ENCODE measurements at places on chromosomes 1 and 21.

DNA sequence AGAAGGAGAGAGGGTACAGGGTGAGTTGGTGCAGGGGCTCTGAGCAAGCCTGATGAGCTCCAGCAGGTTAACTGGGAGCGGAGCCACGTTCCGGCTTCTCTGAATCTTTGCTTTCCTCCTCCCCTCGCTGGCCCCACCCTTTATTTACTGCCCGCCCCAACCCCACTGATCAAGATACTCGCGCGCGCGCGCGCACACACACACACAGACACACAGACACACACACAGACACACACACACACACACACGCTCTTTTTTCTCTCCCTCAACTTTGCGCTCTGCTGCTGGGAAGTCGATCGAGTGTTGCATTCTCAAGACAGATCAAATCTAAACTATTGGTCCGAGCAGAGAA, at the start of gene GRIK1:
Gene GRIK1, minus strand, starts transcription at position 73 of the 352 bp plus-strand sequence.
- DNase-seq: peak; percentile 6

DNA sequence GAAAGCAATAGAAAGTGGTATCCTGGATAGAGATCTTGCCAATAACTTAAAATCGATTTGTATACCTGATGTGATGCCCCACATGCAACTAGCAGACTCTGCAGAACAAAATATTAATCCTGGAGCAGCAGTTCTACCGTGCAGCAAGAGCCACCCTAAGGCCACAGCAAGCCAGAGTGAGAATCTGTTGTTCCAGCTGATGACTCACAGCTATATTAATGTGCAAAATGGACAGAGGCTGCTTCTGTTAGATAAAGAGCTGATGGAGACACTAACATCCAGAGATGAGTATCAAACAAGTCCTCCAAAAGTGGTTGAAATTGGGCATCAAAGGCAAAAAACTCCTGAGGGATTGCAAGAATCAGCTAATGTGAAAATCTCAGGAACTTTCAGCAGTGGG, 127.8 kb downstream of the MACF1 start:
- DNase-seq: peak; percentile 81

DNA sequence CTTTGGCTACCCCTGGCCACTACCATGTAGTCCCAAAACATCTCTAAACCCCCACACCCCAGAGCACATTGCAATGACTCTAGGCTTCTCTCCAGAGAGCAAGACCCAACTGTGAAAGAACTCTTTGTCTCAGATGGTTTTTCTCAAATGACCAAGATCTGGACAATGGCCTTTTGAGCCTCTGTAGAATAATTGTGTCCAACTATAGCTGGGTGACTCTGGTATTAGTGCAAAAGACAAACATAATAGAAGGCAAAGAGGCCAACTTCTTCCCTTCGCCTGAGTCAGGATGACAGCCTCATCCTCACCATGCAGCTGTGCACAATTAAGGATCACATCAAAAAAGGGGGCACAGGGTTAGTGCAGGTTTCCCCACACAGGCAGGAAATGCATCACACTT, 139.6 kb downstream of the BRINP2 start:
- peak; percentile 77 for DNase-seq

DNA sequence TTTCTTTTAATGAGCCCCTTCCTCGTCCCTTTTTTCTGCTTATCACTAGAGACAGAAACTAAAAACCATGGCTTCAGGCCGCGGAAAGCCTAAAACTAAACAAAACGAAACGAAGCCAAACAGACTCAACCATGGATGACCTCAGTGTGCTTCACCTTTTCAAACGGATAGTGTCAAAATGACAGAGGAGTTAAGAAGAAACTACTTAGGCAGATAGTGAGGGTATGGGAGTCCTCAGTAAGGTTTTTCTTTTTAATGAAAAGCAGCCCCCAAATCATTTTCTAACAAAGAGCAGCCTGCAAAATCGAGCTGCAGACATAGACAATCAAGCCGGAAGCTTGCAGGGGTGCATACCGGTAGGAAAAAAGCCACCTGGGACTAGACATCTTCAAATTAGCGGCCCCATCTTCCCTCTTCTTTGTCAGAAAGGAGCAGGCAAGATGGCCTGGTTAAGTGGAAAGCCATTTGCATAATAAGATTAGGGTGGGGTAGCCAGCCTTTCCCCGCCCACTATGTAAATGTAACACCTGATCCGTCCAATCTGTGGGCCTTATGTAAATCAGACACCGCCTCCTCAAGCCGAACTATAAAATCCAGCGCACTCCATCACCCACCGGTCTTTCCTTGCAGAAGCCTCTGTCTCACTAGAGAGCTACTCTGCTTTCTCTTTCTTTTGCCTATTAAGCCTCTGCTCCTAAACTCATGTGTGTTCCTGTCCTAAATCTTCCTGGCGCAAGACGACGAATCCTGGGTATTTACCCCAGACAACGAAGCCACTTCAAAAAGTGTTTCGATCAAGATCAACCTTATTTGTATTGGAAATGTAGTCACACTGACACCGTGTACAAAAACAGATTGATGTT, 6.2 kb upstream of the ERO1B start:
- DNase-seq: no peak

DNA sequence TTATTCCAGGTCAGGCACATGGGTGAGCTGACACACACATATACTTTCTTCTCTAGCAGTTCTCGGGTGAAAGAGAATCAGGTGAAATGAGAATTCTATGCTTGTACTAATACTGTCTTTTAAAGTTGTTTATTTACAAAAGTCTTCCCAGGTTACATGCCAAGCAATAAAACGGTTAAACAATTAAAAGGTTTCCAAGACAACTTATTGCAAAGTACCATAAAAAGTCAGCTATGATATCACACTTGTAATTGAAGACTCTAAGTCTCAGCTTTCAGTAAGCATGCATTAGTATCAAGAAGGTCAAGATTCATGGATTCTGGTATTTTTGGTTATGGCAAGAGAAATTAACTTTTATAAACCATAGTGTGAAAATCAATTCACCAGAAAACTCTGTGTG, 171.4 kb downstream of the PDE4B start:
- DNase-seq: no peak

- DNase-seq: no peak
Observed at GRCh38 chr1:30756545-30757351, 826 bp downstream of the LAPTM5 start.

DNA sequence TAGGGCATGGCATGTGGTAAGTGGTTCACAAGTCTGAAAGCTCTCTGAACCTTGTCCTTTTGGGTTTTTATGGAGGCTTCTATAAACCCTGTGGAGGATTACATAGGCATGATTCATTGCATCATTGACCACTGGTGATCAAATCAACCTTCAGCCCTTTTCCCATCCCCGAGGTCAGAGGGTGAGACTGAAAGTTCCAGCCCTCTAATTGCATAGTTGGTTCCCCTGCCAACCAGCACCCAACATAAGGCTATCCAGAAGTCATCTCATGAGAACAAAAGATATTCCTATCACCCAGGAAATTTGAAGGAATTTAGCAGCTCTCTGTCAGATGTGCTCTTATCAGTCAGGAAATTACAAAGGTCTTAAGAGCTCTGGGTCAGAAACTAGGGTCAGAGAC, 89.5 kb upstream of the ARTN start:
- no peak for DNase-seq

GRCh38 chr1:84912726-84913554, 19.9 kb upstream of the LPAR3 start:
- DNase-seq: no peak

GRCh38 chr1:196403803-196404690, 204.2 kb downstream of the KCNT2 start:
- no peak for DNase-seq

- peak; percentile 59 for DNase-seq
Observed at GRCh38 chr1:14486401-14487201, 111.9 kb upstream of the KAZN start.

GRCh38 chr1:198959032-198959431, 320.2 kb downstream of the PTPRC start:
- no peak for DNase-seq

DNA sequence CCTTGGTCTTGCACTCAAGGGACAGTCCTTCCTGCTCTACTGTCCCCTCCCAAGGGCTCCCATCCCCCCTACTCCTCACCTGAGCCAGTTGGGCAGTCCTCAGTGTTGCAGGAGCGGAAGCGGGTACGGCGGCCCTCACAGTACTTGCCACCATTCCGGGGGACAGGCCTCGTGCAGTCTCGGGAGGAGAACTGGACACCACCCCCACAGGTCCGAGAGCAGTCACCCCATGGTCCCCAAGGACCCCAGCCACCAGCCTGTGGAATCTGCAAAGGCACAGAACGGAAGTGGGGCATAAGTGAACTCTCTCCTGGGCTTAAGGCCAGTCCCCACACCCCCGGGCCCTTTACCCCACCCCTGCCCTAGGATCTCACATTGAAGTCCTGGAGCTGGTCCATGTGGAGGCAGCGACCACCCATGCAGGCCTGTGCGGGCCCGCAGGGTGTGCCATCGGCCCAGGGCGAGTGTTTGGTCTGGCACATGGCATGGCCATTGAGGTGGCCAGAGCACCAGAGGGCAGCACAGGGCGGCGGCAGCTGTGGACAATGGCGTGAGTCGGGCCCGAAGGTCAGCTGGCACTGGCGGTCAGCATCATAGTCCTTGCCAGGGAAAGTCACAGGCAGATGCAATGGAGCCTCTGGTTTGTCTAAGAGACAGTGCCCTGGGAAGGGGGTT, 5.2 kb downstream of the ADAMTS4 start:
- DNase-seq: no peak

- DNase-seq: no peak
Observed at GRCh38 chr1:15212954-15213291, 34.1 kb upstream of the FHAD1 start.

- no peak for DNase-seq
Observed at GRCh38 chr1:57250021-57250420, 173.8 kb downstream of the DAB1 start.

DNA sequence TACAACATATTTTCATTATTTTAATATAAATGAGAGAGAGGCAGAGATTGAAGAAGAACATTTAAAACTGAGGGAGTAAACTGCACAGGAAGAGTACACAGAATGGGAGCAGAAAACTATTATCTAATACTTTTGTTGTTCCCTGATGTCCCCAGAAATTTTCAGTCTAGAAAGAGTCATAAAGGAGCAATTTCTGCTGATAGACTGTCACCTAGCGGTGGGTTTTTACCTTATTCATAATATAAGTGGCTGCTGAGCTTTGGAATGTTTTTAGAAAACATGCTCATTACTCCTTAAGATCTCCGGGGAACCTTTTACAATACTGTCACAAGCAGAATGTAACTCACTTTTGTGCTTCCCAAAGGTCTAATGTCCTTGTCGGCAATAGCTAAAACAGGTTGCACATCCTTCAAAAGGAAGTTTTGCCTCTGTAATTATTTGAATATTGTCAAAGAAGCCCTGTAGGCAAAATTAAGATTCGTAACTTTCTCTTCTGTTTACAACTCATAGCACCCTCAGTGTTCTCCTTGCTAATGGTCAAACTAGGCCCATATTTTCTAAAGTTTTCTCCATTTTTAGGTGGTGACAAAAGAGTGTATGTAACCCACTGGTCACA, 4.9 kb upstream of the NPL start:
- DNase-seq: peak; percentile 32

GRCh38 chr1:33339413-33339812, 18.5 kb upstream of the A3GALT2 start:
- DNase-seq: no peak

DNA sequence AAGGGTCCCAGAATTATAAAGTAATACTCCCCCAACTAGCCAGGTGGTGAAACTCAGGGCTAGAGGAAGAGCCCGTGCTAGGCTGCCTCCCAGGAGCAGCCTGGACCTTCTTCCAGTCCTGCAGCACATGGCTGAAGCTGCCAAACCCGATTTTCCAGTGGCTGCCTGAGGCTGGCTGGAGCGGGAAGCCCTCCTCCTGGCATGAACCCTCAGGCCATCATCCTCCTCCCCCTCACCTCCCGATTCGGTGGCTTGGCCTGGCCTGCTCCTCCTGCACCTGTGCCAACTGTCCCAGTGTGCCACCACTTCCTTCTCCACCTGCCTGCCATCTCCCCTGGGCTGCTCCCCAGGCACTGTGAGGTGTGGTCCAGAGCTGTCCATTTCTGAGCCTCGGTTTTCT, 3.0 kb upstream of the TSPAN1 start:
- no peak for DNase-seq

GRCh38 chr1:39084191-39084590, 58.0 kb downstream of the NDUFS5 start:
- DNase-seq: no peak

- DNase-seq: no peak
Observed at GRCh38 chr21:26966649-26967061, 233 bp downstream of the ADAMTS5 start.

DNA sequence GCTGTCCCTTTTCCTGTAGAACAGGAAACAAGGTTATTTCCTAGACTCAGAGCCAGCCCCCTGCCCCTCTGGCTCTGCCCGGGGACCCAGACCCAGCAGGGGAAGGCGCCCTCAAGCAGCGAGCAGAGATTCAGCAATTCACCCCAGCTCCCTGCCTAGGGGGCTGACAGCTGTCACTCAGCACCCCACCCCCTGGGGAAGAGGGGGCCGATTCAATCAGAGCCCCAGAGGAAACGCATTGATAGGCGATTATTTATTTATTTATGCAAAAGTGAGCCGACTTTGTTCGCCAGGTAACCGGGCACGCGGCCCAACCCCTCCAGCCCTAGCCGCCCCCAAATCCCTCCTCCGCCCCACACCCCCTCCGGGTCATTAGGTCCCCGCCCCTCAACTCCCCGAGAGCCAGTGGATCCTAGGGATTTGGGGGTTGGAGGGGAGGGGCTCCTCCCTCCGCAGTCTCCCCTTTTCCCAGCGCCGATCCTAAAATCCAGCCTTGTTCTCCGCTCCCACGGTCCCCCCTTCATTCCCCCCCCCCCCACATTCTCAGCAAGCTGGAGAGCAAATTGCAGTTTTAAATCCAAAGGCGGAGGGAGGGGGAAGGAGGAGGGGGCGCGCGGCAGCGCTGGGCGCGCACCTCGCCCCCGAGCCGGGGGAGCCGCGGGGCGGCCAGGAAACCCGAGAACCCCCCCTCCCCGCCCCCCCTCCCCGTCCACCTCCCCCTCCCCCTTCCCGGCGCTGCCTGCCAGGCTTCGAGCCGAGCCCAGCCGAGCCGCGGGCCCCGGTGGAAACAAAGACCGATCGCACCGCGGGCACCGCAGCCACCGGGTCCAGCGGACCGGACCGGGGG, 1.3 kb downstream of the AHDC1 start:
- no peak for DNase-seq

DNA sequence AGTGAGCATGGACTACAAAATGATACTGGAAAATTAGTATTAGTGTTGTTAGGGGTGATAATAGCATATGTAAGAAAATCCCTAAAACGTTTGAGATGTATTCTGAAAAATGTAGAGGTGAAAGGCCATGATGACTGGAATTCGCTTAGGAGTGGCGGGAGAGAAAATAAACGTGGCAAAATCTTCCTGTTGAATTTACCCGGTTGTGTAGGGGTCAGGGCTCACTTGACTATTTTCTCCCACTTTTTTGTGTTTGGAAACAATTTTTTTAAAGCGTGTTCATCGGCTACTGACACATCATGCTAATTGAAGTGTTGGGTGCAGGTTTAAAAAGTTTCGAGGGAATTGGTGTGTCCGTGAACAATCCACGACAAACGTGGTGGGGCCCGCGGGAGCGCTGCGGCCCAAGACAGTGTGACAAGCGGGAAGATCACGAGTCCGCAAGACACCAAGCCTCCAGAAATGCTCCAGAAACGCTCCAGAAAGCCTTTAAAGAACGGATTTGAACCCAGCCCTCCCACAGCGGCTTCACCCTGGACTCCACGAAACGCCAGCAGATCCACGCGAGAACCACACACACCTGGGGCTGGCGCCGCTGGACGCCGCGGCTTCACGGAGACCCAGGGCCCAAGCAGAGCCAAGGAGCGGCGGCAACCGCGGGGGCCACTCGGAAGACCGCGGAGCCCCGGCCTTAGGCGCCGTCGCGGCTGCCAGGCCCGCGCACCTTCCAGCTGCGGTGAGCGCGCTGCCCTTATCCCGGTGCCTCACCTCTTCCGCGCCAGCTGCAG, 573 bp downstream of the PSMG1 start:
- DNase-seq: no peak

- no peak for DNase-seq
Observed at GRCh38 chr1:226624526-226624925, 76.0 kb downstream of the STUM start.
